IgD-negative memory B cell (primary cell): ENCODE measurements at places on chromosomes 7 and 10. TPM values are rescaled to one million over a fixed set of nuclear protein-coding genes. Genes with fewer than 3 reads are reported as not detected.

LRRD1 gene
- not detected for polyA plus RNA-seq

HEPACAM2 gene
- not detected for polyA plus RNA-seq

MEOX2 gene
- not detected for polyA plus RNA-seq

SPDYE6 gene
- polyA plus RNA-seq: 0.36 TPM

IPMK gene
- 2.2 TPM for polyA plus RNA-seq

FRAT1 gene
- 6.2 TPM for polyA plus RNA-seq

KIAA1549 gene
- polyA plus RNA-seq: not detected

BMPER gene
- polyA plus RNA-seq: not detected

SAMD9L gene
- polyA plus RNA-seq: 57.3 TPM

CPXM2 gene
- not detected for polyA plus RNA-seq

FGFR2 gene
- polyA plus RNA-seq: not detected

FXYD4 gene
- polyA plus RNA-seq: not detected

OR2A5 gene
- polyA plus RNA-seq: not detected

CUZD1 gene
- polyA plus RNA-seq: 1.0 TPM

CYTH3 gene
- 3.0 TPM for polyA plus RNA-seq

FEZF1 gene
- polyA plus RNA-seq: not detected

PAPSS2 gene
- 0.13 TPM for polyA plus RNA-seq

ALOX5 gene
- 193 TPM for polyA plus RNA-seq

LUC7L2 gene
- 50.9 TPM for polyA plus RNA-seq

RHOBTB1 gene
- 0.16 TPM for polyA plus RNA-seq

SLIT1 gene
- polyA plus RNA-seq: not detected

CDK5 gene
- 11.4 TPM for polyA plus RNA-seq

SPACDR gene
- polyA plus RNA-seq: 0.78 TPM

TMEM196 gene
- polyA plus RNA-seq: not detected

AUTS2 gene
- polyA plus RNA-seq: 8.9 TPM

PDE1C gene
- not detected for polyA plus RNA-seq

CALHM3 gene
- polyA plus RNA-seq: not detected

ADAM22 gene
- 0.23 TPM for polyA plus RNA-seq

CROT gene
- polyA plus RNA-seq: 2.7 TPM

PRLHR gene
- polyA plus RNA-seq: not detected

NPC1L1 gene
- not detected for polyA plus RNA-seq

DLX5 gene
- not detected for polyA plus RNA-seq

PTPRZ1 gene
- polyA plus RNA-seq: not detected

EZH2 gene
- 2.6 TPM for polyA plus RNA-seq

COL1A2 gene
- polyA plus RNA-seq: not detected

STEAP4 gene
- 0.09 TPM for polyA plus RNA-seq

CYP3A5 gene
- 0.16 TPM for polyA plus RNA-seq

ZSCAN25 gene
- 11.8 TPM for polyA plus RNA-seq

NPY4R gene
- polyA plus RNA-seq: not detected

SH2B2 gene
- 64.5 TPM for polyA plus RNA-seq

TNRC18 gene
- polyA plus RNA-seq: 1.3 TPM
